ENCODE measurements at places on chromosomes 16 and 17. TPM values are rescaled to one million over a fixed set of nuclear protein-coding genes. Genes with fewer than 3 reads are reported as not detected.

Gene KRT36
- total RNA-seq: not detected

Gene DOK4
- total RNA-seq: 1.6 TPM

Gene NTN3
- total RNA-seq: not detected

Gene ALDOC
- total RNA-seq: 16.5 TPM

DNA sequence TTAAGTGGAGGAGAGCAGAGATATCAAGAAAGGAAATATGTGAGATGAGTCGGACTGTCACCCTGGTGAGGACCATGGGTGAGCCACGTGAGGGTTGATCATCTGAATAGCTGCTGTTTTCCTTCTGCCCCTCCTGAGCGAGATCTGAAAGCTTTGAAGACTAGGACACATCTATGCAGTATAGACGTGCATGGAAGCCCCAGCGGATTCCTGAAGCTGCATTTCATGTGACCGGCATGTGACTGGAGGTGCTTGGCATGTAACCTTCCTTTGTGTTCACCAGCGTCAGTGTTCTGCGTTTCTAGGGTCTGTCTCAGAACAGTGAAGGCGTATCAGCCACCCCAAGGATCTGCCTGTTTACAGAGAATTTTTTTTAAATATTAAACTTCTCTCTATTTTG, 75.1 kb downstream of the MSI2 start:
- DNase-seq: no peak

DNA sequence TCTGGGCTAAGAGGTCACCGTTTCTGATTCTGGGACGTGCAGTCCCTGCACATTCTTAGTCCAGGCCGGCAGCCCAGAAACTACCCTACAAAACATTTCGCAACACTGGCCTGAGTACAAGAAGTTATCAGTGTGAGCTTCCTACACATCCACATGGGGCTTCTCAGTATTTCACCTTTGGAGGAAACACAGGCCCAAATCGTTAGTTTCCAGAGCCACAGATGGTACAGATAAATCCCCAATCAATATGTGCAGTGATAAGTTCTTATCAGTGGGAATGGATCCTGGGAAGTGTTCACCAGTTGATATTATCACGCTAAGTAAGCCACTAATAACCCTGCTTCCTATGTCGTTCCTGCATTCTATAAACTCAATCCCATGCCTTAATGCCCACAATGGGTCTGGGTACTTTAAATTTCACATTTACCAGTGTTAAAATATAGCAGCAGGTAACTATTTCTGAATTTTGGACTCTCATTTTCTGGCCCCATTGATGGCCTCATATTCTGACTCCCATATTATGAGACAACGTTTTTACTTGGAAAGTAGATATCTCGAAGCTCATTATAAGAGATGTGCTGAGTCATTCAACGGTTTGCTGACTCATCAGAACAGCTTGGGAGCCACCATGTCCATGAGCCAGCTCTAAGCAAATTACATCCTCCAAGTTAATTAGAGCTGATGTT, 370.2 kb upstream of the MAF start:
- no peak for DNase-seq

DNA sequence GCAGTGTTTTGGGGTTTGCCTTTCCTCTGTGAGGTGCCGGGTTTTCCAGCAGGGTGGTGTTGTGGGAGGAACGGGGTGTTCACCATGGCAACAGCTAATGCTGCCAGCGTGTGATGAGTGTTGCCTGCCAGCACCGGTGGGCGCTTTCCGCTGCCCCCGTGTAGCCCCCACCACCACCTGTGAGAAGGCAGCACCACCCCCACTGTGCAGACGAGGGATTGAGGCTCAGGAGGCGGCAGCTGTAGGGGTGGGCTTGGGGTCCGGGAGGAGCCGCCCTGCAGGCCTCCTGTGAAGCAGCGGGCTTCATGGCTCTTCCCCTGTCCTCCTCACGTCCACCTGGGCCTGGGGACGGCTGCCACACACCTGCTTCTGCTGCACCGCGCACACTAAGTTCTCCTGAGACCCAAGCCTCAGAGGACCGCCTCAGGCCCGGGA, 5.2 kb downstream of the RAB40C start:
- no peak for DNase-seq

DNA sequence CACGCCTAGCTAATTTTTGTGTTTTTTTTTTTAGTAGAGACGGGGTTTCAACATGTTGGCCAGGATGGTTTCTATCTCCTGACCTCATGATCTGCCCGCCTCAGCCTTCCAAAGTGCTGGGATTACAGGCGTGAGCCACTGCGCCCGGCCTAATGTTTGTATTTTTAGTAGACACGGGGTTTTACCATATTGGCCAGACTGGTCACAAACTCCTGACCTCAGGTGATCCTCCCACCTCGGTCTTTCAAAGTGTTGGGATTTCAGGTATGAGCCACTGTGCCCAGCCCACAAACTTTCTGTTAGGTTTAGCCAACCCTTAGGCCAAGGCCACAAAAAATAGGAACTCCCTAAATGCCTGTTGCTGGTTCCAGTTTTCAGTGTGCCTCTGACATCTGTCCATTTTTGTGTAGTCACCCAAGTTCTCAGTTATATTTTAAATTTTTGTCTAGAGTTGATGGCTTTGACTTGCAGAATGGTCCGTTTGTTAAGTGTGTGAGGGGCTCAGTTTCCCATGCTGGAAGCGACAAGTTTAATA, 12.7 kb downstream of the CCL16 start:
- DNase-seq: no peak

- no peak for DNase-seq
These were observed 14.1 kb downstream of the COL1A1 start for GRCh38 chr17:50187394-50187725.

Measured in activated T-cell treated with anti-CD3 and anti-CD28 coated beads, Interleukin-2, amount 50 U/mL, for 4 hours (primary cell).